ENCODE measurements at places on chromosomes 7 and 10.

DNA sequence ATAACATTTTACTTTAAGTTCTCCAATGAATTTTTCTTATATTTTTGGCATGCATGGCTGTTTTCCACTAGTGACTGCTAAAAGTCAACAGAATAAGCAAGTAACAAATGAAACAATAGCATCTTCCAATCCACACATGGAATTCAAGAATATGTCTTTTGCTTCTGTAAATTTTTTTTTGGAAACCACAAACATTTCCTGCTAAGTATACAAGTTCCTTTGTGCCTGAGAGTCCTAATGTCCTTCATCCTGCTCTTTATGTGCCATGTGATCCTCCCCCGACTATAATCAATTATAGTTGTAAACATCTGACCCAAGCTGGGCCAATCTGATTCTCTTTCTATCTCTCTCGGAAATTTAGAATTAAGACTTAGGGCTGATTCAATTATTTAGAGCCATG, 61.2 kb downstream of the PPP1R3C start:
- no peaks in the 10 kb centered on the region for H3K36me3 ChIP-seq
- DNase-seq = no peak
- no peak overlapping the region for H3K4me3 ChIP-seq
- no peaks in the 10 kb centered on the region for H3K27me3 ChIP-seq

- DNase-seq = no peak
- no peaks in the 10 kb centered on the region for H3K27me3 ChIP-seq
- no peak overlapping the region for H3K4me3 ChIP-seq
- no peaks in the 10 kb centered on the region for H3K4me1 ChIP-seq
- H3K36me3 ChIP-seq = no peaks in the 10 kb centered on the region
Measured at GRCh38 chr7:42156967-42157721, 79.9 kb downstream of the GLI3 start.

GRCh38 chr10:73509695-73510094, 13.9 kb upstream of the PPP3CB start:
- H3K4me3 ChIP-seq = no peak overlapping the region
- H3K4me1 ChIP-seq = no peaks in the 10 kb centered on the region
- no peaks in the 10 kb centered on the region for H3K36me3 ChIP-seq
- no peaks in the 10 kb centered on the region for H3K27me3 ChIP-seq

- H3K27me3 ChIP-seq = no peaks in the 10 kb centered on the region
- DNase-seq = no peak
Measured at GRCh38 chr7:22872096-22872807, 49.6 kb upstream of the TOMM7 start.

- no peaks in the 10 kb centered on the region for H3K36me3 ChIP-seq
- no peaks in the 10 kb centered on the region for H3K4me1 ChIP-seq
- no peak for DNase-seq
- H3K4me3 ChIP-seq = no peak overlapping the region
Measured at GRCh38 chr10:99008054-99008453, 227.6 kb downstream of the HPSE2 start.

DNA sequence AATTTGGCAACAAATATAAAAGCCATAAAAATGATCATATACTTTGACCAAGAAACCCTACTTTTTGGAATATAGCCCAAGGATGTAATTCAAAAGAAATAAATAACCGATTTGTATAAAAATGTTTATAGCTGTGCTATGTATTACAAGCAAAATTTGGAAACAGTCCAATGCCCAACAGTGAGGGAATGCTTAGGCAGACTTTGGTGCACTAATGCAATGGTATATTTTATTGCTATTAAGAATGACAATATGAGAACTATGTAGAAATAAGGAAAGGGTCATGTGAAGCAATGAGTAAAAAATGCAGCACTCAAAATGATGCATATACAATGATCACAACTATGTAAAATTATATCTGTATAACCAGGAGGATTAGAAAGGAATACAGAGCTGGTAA, 273.8 kb upstream of the HPS1 start:
- H3K4me3 ChIP-seq = no peak overlapping the region
- no peak for DNase-seq
- H3K4me1 ChIP-seq = no peaks in the 10 kb centered on the region
- no peak overlapping the region for H3K27ac ChIP-seq
- H3K27me3 ChIP-seq = no peaks in the 10 kb centered on the region
- no peaks in the 10 kb centered on the region for H3K36me3 ChIP-seq

Measured in right lobe of liver (tissue), 6 donors.